Stimulated activated CD8-positive, alpha-beta memory T cell treated with anti-CD3 and anti-CD28 coated beads, Interleukin-4, amount 100 ng/mL, for 1 hour (primary cell): ENCODE measurements at places on chromosomes 1 and 21.

GRCh38 chr1:119312500-119312899 is 56.1 kb upstream of the HAO2 start:
- DNase-seq, result no peak

- no peak for DNase-seq
Measured at GRCh38 chr1:21546122-21546825, 37.1 kb downstream of the ALPL start.

GRCh38 chr1:247998811-247999210 is 14.6 kb upstream of the OR2L5 start:
- DNase-seq, result no peak

- DNase-seq, result no peak
Measured at GRCh38 chr1:159791031-159791430, 10.3 kb downstream of the DUSP23 start.
